NCI-H146 (cell line): ENCODE measurements at places on chromosomes 1 and 21.

GRCh38 chr1:228354390-228355320 is 52.0 kb downstream of the TRIM11 start:
- peak; percentile 11 for DNase-seq

DNA sequence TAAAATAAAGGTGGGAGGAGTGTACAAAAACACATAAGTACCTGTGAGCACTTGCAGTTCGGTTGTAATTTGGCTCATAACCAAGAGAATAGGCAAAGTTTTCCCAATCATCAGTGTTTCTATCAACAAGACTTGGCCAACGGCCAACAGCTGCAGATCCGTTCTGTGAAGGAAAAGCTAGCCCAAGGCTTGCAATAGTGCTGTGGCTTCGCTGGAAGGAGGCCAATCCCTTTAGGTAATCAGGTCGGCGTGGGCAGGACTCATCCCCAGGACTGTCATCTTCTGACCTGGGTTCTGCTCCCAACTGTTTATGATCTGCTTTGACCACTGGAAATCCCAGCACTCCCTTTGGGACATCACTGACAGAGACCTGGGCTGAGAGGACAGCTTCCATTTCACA is 107.8 kb downstream of the LYST start:
- DNase-seq, result peak; percentile 35

DNA sequence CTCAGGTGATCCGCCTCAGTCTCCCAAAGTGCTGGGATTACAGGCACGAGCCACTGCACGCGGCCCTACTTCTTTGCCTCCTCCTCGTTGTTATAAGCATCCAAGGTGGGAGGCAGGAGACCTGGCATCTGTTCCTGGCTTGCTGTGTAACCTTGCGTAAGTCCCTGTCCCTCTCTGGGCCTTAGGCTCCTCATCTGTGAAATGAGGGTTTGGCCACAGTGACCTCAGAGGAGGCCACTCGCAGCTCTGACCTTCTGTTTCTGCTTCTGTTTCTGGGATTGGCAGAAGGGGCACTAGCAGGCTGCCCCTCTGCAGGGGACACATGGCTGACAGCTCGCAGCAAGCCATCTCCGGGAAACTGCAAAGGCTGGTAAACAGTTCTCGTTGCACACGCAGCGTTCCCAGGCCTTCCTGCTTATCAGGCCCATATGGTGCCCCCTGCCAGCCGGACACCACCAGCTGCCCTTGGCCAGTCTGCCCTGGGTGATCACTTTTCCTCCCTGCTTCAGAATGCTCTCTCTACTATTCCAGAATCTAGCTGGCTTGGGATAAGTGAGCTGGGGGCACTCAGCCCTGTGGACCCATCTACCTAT is 2.6 kb upstream of the LDLRAP1 start:
- peak; percentile 13 for DNase-seq

DNA sequence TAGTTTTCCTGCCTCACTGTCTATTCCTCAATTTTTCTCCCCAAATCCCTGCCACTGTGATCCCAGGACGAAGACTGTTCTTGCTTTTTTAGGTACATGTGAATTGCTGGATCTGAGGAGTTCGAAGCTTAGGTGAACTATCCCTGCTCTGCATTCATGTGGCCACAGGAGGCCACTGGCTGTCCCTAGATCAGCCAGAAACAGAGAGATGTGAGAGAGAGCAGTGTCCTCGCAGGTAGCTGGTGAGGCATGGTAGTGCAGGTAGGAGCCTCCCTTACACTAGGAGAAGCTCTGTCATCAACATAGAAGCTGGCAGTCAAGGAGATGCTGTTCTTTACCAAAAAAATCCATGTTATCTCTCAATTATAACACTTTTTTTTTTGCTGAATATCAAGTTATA is 71.5 kb downstream of the USP24 start:
- peak; percentile 22 for DNase-seq
